Activated B cell treated with CpG ODN at 0.5 μM for 24 hours (primary cell): ENCODE measurements at places on chromosomes 2 and 18. TPM values are rescaled to one million over a fixed set of nuclear protein-coding genes. Genes with fewer than 3 reads are reported as not detected.

Gene UGT1A5
- total RNA-seq = not detected in 2 replicates

Gene STPG4
- 0.60 and 1.0 TPM in 2 replicates for total RNA-seq

- no peak for DNase-seq
Measured at GRCh38 chr2:164719996-164720941, 99.0 kb upstream of the GRB14 start.

DNA sequence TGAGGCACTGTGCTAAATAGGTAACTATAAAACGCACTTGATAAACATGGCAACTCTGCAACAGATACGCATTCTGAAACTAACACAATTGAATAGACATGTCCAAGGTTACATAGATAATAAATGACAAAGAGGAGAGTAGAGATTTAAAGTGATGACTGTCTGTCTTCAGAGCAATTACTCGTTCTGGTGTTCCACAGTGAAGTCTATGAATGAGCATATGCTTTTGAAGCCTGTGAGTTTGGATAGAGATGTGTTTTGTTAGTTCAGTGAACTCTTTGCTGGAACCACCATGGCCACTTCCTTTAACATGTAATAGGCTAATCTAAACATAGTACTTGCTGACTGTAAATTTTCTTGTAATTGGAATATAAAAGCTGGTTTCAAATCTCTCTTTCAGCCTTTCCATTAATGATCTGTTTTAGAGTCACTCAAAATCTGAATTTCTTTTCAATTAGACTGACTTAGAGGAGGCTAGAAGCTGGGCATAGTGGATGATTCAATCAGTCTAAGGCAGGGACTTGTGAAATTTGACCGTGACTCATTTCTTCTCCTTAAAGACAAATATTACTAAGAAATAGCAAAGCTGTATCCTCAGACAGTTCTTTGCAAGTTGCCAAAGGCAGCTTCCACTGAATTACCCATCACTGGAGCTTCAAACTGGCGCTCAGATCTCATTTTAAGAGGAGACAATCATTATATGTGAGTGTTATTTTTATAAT is 1130.1 kb upstream of the CELF4 start:
- DNase-seq = no peak

- DNase-seq = no peak
Measured at GRCh38 chr2:210399440-210400041, 77.0 kb downstream of the LANCL1 start.

DNA sequence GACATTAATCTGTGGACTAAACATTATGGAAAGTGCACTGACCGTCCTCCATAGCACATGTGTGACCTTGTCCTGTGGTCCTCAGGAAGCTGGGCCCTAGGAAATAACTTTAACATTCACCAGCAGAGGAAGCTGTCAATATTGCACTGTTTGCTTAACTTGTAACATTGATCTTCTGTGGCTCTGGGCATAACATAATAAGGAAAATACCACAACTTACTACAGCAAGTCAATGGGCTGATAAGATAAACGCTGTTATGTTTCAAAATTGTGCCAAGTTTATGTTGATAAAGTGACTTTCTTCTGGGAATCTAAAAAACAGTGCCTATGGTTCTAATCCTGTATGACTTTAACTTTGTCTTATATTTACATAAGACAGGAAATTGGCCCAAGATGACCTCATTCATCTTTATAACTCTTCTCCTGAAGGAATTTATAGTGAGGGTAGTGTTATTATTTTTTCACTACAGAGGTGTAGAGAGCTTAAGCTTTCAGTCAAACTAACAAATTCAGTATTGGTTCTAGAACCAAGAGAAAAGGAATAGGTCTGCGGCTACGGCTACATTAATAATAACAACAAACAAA is 113.7 kb upstream of the MAP4K3 start:
- DNase-seq = no peak

- DNase-seq = no peak
Measured at GRCh38 chr2:24199968-24200590, 25.2 kb downstream of the FAM228A start.

Gene INO80C
- total RNA-seq = 31.6 and 35.9 TPM in 2 replicates

- DNase-seq = no peak
Measured at GRCh38 chr18:13522861-13523660, 203.3 kb downstream of the FAM210A start.

DNA sequence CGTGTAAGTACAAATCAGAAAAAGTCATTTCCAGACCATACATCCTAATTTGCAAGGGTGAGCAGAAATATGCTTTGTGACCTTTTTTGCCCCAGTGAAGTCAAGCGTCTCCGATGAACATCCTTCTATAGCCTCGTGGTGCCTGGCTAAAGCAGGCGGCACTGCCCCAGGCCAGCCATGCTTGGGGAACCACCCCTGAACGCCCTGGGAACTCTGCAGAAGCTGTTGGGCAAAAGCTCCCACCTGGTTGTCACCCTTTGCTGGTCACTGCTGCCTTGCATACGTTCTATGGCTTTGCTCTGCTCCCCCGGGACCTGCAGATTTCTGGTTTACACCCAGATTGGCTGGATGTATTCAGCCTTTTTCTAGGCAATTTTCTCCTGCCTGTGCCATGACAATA is 256.4 kb downstream of the SS18 start:
- DNase-seq = no peak
